ENCODE measurements at places on chromosomes 7 and 10.

DNA sequence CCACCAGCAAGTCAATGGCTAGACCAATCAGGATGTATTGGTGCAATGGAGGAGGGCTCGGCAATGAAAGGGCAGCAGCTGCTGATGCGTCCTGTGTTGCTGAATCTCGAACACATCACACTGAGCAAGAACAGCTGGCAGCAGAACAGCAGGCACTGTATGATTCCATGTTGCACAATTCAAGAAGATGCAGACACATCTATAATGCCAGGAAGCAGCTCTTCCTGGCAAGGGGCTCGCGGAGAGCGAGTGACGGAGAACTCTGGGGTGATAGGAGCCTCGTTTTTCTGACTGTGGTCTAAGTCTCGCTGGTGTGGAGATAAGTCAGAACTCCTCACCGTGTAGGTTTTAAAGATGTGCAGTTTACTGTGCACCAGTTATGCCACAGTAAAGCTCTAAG lies 24.8 kb upstream of the PFKP start:
- DNase-seq: no peak

DNA sequence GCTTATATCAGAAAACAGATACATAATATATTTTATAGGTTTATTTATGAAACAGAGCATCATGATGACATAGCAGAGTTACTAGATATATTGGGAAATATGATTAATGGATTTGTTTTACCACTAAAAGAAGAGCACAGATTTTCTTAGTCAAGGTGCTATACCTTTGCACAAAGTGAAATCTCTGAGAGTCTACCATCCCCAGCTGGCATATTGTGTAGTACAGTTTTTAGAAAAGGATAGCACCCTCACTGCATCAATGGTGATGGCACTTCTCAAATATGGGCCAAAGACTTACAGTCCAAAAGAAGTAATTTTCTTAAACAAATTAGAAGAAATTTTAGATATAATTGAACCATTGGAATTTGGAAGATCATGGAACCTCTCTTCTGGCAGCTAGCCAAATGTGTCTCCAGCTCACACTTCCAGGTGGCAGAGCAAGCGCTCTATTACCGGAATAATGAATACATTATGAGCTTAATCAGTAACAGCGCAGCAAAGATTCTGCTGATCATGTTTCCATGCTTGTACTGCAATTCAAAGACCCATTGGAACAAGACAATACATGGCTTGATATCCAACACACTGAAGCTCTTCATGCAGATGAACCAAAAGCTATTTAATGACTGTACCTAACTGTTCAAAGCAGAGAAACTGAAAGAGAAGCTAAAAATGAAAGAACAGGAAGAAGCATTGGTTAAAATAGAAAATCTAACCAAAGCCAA lies 21.9 kb upstream of the CREB3L2 start:
- no peak for DNase-seq

DNA sequence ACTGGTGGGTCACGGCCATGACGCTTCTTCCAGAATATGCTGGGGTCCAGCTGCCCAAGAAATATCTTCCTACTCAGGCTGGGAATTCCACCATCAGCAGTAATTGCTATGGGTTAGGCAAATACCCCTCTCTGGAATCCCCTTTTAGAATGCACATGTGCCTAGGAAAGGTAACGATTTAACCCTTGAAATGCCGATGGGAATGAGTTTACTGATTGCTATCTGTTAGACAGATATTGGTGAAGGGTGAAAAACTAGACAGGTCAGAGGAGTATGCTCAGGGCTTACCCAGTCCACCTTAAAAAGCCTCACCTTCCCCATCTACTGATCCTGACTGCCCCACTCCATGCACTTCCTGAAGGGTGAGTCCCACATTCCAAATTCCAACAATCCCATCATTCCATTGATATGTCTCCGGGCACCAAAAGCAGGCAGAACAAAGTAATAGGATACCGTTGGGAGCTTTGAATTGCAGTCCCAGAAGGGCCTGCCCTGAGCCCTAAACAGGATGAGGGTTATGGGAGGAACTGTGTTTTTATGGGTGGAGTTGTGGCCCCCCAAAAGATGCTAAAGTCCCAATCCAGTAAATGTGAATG lies 59.3 kb downstream of the DLG5 start:
- no peak for DNase-seq

DNA sequence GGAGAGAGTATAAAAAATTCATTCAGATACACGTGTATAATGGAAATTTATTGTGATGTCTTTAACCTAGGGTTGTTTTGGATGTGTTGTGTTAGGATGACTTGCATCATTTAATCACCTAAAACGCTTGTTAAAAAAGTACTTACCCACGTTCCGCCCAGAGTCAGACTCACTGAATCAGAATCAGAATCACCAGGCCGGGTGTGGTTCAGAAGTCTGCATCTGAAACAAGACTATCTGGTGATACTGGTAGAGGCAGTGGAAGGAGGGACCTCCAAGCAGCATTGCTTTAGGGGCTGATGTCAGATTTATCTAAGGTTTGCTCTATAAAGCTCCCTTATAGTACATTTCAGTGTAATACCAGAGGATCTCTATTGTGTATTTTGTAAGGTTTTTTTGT lies 20.5 kb upstream of the PLXDC2 start:
- no peak for DNase-seq

GRCh38 chr7:149839933-149840332 lies 1.8 kb downstream of the ZNF862 start:
- no peak for DNase-seq

DNA sequence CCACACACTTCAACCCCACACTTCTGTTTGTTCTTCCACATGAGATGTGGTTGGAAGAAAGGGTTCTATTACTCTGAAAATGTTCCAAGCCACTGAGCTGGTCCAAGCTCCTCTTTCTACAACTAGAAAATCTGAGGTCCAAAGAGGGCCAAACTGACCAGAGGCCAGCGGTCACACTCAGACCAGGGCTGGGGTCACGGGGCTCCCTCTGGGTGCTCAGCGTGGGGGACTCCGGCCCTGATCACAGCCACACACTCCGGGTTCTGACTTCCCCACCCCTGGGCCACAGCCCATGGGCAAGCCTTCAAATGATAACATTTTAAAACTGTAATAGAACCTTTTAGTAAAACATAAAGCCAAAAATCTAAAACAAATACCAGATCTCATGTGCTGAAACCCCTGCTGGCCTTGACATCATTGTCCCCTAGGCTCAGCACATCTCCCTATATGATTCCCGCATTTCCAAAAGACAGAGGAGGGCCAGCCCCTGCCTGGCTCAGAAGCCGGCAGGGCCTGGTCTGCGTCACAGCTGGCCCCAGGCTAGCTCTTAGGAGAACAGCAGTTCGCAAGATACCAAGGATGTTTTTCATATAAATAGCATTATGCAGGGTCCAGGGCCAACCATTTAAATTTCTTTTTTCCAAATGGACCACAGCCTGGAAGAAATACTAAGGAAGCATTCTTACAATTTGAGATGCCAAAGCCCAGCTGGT lies 3.3 kb downstream of the CRYGN start:
- DNase-seq: no peak

DNA sequence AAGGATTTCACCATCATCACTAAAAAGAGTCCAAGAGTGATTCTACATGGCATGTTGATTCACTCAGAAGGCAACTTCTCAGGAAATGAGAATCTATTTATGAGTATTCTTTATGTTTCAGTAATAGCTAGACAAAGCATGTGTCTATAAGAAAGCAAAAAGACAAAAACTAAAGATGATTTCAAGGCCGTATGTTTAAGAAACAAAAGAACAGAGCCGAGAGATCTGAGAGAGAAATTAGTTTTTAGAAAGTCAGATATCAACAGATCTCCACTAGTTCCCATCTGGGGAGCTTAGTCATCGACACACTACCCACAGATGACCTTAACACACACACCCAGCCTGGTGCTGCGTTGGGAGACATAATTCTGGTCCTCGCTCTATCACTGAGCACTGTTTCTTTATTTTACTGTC lies 21.0 kb downstream of the PIP4K2A start:
- peak; percentile 67 for DNase-seq

- no peak for DNase-seq
These were observed 46.6 kb upstream of the ARHGAP12 start for GRCh38 chr10:31975157-31975765.

DNA sequence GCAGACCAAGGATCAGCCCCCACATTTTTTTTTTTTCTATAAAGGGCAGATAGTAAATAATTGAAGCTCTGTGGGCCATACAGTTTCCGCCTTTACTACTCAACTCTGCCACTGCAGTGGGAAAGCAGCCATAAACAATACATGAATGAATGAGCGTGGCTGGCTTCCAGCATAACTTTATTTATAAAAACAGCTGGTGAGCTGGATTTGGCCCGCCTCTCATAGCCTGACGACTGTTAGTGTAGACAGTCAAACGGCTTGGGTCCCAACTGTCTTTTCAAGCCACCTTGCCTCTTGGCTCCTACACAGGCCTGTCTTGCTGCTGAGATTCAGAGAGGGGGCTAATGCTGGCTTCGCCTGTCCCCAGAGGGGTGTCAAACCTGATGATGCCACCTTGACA lies 169.8 kb upstream of the GPR26 start:
- DNase-seq: no peak

GRCh38 chr7:30990673-30991170 lies 27.0 kb downstream of the GHRHR start:
- DNase-seq: no peak

GRCh38 chr7:65971021-65971420 lies 11.0 kb downstream of the GUSB start:
- DNase-seq: no peak

GRCh38 chr7:49812534-49812933 lies 39.1 kb downstream of the VWC2 start:
- no peak for DNase-seq

DNA sequence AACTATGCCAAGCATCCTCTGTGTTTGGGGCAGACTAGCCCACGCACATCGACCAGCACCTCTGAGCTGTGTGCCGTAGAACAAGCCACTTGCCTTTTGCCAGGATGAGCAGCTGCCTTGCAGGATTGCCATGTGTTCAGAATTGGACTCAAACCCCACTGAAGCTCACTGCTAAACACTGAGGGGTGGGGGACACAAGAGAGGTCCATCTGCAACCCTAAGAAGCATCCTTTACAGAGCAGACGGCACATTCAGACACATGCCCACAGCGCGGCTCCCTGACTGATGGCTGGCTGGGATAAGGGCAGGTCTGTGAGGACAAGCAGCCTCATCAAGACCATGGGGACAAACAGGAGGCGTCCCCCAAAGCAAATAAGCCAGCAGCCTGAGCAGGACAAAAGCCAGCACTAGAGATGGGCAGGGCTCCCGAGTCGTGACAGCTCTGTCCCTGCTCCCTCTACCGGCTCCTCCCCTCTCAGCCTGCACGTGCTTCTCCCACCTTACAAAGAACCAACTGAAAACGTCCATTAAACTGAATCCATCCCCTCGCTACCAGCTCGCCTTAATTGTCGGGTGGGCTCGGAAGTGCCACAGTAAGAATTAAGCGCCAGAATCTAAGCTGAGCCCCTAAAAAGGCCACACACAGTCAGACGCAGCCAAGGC lies 114.2 kb downstream of the PRKAG2 start:
- DNase-seq: no peak

DNA sequence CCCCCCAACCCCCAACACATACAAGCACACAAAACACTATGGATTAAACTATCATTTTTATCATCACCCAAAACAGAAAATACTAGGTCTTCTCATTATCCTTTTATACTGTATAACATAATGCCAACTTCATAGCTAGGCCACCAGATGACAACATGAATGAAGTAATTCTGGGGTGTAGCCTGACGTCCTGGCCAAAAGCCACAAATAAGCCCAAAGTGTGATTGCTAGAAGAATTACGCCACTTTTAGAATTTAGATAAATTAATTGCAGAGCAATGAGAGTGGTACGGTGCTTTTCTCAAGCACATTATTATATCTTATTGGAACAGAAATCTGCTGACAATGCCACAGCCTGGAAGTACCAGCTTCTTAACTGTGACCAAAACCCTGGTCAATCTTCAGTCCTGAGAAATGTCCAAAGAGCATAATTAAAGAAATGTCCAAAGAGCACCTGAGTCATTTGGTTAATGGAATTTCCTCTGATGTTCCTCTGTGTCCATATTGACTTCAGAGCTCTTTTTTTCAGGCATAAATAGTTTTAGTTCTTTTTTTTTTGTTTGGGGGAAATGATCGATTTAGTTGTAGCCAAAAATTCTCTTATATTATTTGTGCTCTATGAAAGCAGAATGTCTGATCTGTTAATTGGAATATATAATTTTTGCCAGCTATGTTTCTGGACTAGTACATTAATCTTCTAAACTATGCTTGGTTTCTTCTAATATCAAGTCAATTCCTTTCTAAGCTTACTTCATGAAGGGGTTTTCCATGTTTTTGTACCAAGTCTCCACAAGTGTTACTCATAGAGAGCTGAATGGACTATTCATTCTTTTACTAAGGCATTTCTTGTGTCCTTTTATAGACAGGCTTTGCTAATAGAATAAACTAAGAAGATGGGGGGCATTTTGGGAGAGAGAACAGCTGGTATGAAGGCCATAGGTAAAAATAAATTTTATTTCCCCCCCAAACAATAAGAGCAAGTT lies 233.4 kb upstream of the SLC26A5 start:
- no peak for DNase-seq

GRCh38 chr10:21263839-21264238 lies 261.6 kb downstream of the SKIDA1 start:
- DNase-seq: no peak

- no peak for DNase-seq
These were observed 69.3 kb downstream of the MTERF1 start for GRCh38 chr7:91811236-91811635.

DNA sequence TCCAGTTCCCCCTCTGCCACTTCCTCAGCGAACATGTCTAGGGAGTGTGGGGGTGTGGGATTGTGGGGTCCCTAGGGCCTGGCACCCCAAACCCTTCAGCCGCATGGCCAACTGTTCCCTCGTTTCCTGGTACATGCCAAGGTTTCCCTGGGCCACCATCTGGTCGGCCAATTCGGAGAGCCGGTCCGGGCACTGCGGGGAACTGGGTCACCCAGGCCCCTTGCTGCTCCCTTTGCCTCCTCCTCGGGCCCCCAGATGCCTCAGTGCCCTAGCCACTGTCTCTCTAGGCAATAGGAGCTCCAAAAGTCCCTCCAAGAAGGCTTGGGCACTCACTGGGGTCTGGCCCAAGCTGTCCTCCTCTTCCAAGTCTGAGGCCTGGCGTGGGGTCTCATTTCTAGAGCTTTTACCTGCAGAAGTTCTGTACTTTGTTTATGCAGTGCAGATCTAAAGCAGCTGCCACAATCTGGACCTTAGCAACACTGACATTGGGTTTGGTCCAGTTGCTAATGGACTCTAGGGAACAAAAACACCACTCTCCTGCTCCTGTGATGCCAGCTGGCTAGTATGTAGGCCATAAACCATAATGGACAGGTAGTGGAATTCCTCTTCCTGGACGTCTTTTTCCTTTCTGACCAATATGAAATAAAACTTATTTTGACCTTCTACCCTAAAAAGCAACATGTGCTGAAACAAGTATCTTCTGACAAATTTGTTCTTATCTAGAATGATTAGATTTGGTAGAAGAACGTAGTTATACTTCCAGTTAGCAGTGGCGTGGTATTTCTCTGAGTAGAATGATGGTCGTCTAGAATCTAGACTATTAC lies 172.9 kb downstream of the LRRC4 start:
- no peak for DNase-seq

DNA sequence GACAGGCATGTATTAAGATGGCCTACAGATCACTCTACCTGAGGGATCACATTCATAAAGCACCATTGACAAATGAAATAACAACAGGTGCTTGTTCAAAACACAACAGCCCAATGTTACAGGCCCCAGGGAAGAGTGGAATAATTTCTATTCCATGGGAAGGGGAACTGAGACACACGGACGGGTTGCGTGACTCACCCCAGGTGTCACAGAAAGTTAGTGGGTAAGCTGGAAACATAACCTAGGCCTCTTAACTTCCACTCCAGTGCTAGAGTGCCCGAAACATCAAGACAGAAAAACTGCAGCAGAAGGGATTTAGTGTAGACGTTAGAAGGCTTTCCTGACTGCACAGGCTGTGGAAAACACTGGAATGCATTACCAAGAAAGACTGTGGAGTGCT lies 48.3 kb downstream of the SLC37A3 start:
- DNase-seq: no peak
